Breast epithelium (tissue), 4 donors: ENCODE measurements at places on chromosomes 3 and 15. TPM values are rescaled to one million over a fixed set of nuclear protein-coding genes. Genes with fewer than 3 reads are reported as not detected.

- no peak for DNase-seq
These were observed 25.5 kb downstream of the SLC12A8 start for GRCh38 chr3:125186800-125187598.

GRCh38 chr15:84869510-84869909 is 15.0 kb upstream of the SLC28A1 start:
- no peak for DNase-seq

- no peak for DNase-seq
These were observed 228.2 kb downstream of the TCF12 start for GRCh38 chr15:57146506-57147201.

- peak; percentile 76 for DNase-seq
These were observed 187.1 kb downstream of the PDE8A start for GRCh38 chr15:85168642-85169173.

The ADAMTS7 gene
- 7.4 TPM for total RNA-seq

The C15orf39 gene
- 7.7 TPM for total RNA-seq

DNA sequence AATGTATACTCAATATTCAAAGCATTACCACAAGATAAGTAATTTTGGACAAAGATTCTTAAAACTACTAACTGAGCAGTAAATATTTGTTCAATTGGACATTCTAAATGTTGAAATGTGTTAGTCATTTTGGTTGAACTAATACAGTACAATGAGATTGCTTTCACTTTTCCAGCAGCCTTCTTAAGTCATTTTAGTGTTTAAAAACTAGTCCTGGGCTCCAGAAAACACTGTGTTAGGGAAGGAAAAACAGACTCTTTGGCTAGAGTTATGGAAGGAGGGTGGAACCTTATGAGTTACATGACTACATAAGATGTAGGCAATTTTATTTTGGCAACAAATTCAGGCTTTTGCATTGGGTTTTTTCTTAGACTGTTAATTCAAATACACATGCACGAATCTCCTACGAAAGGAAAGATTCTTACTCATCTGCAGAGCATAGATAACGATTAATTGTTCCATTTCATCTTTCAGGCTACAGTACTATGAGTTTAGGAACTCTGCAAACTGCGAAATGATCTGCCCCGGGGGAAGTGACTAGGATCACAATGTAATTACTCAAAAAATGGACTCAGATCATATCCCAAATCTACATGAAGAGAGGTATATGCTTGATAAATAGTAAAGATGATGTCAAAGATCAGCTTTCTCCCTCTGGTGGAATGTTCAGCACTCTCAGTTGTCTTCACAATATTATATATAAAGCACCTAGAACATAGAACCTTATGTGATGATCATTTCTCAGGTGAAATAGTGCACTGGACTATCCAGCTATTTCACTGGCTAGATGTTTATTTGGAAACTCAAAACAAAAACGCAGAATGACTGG is 492.8 kb upstream of the MDFIC2 start:
- no peak for DNase-seq

DNA sequence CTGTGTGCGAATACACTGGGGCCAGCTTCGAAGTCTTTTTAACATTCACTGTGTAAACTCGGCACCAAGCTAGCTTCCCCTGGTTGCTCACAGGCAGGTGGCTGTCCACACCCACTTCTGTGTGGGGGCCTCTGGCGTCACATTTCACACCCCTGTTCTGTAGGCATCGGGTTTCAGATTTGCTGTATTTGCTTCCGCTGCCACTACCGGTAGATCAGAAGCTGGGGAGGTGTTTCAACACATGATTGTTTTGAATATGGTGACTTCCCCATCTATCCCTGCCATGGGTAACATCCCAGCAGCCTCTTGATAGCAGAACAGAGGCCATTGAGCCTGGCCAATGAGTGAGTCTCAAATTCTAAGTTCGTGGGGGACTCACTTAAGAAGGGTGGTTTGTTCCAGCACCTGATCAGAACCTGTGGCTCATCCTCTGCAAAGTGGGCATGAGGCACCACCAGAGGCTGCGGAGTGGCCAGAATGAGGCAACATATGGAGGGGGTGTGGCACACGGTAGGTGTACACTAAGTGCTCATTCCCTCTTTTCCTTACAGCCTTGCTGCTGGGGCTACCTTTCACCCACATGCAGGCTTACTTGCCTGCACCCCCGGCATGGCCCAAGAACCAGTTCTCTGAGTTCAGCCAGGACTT is 61.5 kb downstream of the IQSEC1 start:
- no peak for DNase-seq

DNA sequence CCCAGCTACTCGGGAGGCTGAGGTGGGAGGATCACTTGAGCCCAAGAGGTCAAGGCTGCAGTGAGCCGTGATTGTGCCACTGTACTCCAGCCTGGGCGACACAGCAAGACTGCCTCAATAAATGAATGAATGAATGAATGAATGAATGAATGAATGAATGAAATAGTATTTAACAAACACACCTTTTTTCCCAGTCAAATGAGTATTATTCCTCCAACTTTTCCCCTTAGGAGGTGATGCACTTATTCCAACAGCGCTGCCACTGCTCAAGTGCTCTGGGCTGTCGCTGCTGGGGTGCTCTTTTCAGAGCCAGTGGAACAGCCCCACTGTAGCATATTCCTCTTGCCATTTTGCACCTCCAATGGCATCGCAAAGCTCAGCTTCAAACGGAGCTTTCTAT is 66.8 kb upstream of the RAD18 start:
- DNase-seq = no peak

GRCh38 chr15:34818526-34818925 is 23.2 kb upstream of the ACTC1 start:
- DNase-seq = no peak

The GOLGA8J gene
- total RNA-seq = 0.44 TPM
